ENCODE measurements at places on chromosomes 3 and 15.

DNA sequence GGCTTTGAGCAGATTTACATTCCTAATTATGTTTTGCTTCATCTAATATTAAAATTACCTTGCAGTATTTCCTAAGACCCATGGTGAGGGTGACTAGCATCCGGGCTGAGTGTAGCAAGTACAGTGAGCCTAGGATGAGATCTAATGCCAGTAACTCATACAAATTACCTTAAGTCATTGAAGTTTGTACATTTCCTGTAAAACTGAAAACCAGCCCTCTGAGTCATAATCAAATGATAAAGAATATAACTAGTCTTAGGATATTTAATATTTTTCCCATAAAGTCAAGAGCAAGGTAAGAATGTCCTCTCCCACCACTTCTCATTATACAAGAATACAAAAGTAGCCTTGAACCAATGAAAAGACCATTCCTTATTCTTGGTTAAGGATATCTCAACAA, 54.8 kb upstream of the CHRM5 start:
- DNase-seq: no peak

DNA sequence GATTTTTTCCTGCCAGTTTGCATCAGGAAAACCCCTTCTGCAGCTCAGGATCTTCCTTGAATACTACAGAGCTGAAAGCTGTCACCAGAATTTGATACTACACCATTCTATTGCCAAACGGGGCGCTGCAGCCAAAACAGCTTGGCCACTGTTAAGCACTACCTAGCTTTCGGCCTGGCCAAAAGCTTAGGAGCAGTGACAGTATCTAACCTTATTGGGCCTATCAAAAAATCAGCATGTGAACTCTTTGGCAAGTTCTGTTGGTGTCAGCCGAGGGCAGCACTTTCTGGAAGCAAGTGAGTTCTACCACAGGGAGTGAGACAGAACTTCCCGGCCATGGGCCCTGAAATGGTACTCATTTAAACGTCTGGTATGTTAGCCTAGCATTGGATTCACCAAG, 16.1 kb upstream of the GYG1 start:
- DNase-seq: no peak

GRCh38 chr3:129313665-129314385, 35.2 kb downstream of the HMCES start:
- DNase-seq: no peak

- no peak for DNase-seq
Measured at GRCh38 chr3:186937017-186937875, 6.9 kb downstream of the ST6GAL1 start.

- no peak for DNase-seq
Measured at GRCh38 chr3:65575376-65575840, 463.3 kb downstream of the MAGI1 start.

DNA sequence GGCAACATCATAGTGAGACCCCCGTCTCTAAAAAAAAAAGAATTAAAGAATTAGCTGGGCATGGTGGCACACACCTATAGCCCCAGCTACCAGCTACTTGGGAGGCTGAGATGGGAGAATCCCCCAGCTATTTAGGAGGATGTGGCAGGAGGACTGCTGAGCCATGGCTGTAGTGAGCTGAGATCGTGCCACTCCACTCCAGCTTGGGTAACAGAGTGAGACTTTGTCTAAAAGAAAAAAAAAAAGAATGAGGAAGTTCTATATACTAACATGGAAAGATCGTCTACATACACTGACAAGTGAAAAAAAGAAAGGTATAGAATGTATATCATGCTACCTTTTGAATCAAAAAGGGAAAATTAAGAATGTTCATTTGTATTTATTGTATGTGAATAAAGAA, 83.9 kb upstream of the CDAN1 start:
- no peak for DNase-seq

- no peak for DNase-seq
Measured at GRCh38 chr15:55387027-55387426, 21.1 kb downstream of the CCPG1 start.

DNA sequence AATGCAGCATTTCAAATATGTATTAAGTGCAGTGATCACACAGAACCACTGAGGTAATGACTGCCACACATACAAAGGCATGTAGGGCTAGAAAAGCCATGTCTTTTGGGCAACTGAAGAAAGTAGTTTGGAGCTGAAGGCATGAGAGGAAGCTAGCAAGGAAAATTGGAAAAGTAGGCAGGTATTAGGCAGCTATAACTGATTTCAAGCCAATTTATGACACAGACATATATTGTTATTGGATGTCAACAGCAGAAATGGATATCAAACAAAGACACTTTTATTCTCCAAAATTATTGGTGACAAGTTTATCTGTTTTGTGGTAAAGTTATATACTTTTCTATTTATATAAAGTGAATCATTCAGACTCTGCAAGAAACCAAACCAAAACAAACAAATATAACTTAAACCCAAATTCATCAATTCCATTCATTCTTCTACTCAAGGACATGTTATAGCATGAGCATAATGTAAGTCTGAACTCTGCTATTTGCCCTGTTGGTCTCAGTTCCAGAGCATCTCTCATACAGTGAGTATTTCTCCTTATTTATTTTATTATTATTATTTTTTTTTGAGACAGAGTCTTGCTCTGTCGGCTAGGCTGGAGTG, 307.4 kb upstream of the COL8A1 start:
- no peak for DNase-seq

GRCh38 chr3:197242784-197243432, 55.5 kb downstream of the DLG1 start:
- no peak for DNase-seq

DNA sequence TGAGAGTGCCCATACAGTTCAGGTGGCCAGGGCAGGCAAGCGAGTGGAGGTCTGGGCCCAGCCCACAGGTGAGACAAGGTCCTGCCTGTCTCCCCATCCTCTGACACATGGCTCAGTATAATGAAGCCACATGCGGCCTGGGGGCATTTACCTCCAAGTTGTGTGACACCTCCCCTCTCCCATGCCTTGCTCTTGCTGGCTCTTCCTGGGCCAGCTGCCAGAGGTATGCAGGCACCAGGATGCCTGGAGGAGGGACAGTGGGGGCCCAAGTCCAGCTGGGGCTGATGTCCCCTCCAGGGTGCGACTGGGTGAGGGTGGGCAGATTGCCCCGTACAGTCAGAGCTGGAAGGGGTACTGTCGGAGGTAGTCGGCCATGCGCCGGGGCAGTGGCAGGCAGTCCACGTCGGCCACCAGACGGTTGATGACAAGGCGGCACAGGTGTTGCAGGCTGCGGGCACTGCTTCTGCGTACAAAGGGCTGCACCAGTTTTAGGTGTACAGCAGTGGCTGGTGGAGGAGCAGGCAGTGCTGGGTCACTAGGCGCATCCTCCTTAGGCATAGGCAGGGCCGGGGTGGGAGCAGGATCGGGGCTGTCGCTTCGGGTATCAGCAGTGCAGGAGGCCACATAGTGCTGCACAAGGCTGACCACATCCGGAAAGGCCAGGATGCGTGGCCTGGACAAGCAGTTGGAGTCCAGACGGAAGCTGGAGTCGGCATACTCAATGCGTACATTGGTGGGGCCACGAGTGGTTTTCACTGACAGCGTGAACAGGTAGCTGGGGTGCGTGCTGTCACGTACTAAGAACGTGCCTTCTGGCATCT, 4.1 kb downstream of the CISH start:
- DNase-seq: no peak

- DNase-seq: no peak
Measured at GRCh38 chr3:143170676-143171075, 51.1 kb downstream of the CHST2 start.

GRCh38 chr3:183254487-183255347, 1.7 kb downstream of the B3GNT5 start:
- no peak for DNase-seq

DNA sequence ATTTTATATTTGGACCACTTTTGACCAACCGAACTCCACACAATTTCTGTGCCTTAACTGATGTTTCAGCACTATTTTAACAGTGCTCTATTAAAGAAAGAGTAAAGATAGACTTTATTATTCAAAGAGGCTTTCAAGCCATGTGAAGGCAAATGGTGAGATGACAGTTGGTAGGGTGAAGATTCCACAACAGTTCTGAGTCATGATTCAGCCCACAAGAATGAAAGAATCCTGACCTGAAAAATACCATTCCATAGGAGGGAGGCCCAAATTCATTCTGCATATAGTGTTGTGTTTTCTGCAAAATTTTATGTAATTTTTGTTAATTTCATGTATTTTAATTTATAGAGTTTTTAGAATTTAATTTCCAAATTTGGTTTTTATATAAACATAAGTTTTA, 135.6 kb upstream of the STAC start:
- DNase-seq: no peak

- DNase-seq: no peak
Measured at GRCh38 chr15:61720197-61720704, 340.0 kb downstream of the VPS13C start.

- no peak for DNase-seq
Measured at GRCh38 chr3:177760803-177761202, 563.5 kb upstream of the TBL1XR1 start.

DNA sequence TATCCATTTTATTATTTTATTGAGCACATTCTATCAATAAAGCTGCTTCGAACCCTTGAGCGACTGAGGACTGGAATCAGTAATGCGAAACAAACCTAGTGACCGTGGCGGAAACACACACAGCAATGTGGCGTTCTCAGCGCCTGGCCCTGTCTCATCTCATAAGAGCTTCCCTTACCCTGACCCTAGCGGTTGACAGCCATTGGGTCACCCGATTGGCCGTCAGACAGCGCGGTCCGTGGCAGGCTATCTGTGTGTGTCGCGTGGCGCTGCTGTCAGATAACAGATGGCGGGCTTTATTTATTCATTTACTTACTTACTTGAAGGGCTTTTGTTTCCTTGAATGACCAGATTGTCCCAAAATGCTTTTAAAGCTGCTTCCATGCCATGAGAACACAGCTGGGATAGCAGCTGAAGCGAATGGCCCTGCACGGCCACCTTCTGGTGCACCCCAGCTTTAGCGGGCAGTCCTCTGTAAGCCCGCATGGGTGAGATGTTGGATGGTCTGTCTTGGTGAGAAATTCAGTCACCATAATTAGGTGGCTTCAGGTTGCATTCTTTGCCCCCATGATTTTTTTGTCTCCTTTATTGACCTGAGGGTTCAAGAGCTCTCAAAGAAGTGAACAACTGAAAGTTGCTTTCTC, 215.5 kb upstream of the BHLHE40 start:
- no peak for DNase-seq

- no peak for DNase-seq
Measured at GRCh38 chr3:68681766-68682165, 250.6 kb downstream of the TAFA4 start.

GRCh38 chr3:148319161-148319915, 378.4 kb upstream of the AGTR1 start:
- no peak for DNase-seq

GRCh38 chr15:80679804-80680175, 15.3 kb upstream of the ABHD17C start:
- no peak for DNase-seq
